Right renal pelvis (tissue), 4 donors: ENCODE measurements at places on chromosomes 12 and 14. TPM values are rescaled to one million over a fixed set of nuclear protein-coding genes. Genes with fewer than 3 reads are reported as not detected.

Gene GDF3
- 0.50 TPM for polyA plus RNA-seq

DNA sequence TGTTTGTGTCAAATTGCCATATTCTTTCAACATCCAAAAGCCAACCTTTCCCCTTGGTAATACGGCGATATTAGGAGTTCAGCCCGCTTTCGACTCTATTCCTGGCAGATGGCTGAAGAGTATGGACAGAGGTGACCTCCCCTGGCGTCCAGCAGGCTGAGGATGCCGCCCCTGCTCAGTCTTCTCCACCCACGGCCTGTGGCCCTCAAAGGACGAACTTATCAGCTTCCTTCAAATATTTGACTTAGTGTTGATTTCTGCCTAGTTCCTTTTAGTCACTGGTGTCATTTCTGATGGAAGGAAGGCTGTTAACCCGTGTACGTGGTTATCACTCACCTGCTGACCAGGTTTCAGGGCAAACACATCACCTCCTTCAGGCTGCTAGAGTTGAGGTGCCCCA lies 65.0 kb downstream of the TESC start:
- DNase-seq = no peak

- peak; percentile 44 for DNase-seq
Observed at GRCh38 chr12:53500142-53500775, 824 bp upstream of the TARBP2 start.

GRCh38 chr14:91413547-91414474 lies 3.8 kb downstream of the CCDC88C start:
- no peak for DNase-seq

Gene SLC5A8
- polyA plus RNA-seq = 31.3 TPM

Gene TRIM9
- 2.5 TPM for polyA plus RNA-seq

DNA sequence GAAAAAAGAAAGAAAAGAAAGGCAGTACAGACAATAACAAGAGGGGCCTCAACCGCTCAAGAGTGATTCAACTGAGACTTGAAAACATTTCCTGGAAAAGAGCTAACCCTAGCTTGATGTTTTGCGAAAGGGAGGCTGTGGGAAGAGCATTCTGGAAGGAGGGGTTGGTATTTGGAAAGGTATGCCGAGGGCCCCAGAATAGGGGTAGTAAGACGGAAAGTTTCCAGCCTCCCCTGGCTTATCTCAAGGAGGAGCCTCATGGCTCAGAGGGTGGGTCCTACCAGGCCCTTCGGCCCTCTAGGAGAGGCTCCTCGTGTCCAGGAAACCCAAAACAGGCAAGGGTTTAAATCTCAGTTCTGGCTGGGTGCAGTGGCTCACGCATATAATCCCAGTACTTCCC lies 8.4 kb downstream of the RNU4-2 start:
- DNase-seq = no peak

- no peak for DNase-seq
Observed at GRCh38 chr12:21800011-21800410, 25.5 kb upstream of the KCNJ8 start.

DNA sequence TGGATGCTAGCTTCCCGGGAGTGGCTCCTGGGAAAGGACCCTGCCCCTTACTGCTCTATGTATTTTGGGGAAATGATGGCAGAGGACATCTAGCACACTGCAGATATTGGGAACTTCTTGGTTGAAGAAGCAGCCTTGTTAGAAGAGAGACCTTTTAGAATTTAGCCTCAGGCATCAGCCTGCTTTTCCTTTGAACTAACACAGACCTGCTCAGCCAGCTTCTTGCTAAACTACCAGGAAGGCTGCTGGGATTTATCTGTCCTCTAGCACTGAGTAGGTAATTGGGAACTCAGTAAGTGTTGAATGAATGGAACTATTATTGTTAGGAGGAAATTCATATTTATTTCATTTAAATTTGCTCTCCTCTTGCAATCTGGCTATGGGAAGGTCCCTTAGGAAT lies 77.3 kb downstream of the DRAM1 start:
- no peak for DNase-seq

DNA sequence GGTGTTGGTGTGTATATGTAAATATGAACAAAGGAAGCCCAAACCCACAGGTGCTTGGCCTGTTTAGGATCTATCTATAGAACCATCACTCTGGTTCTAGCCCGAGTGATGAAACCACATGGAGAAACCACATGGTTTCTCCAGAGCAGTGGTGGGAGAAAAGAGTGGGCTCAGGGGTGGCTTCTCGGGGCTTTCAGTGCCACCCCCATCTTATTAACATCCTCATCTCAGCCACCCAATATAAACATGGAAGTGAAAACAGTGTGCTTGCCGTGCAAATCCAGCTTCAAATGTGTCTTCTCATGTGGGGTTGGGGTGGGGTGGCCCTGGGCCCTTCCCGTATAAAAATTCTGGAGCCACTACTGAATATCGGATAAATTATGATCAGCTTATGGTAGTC lies 109.0 kb downstream of the STAB2 start:
- no peak for DNase-seq

DNA sequence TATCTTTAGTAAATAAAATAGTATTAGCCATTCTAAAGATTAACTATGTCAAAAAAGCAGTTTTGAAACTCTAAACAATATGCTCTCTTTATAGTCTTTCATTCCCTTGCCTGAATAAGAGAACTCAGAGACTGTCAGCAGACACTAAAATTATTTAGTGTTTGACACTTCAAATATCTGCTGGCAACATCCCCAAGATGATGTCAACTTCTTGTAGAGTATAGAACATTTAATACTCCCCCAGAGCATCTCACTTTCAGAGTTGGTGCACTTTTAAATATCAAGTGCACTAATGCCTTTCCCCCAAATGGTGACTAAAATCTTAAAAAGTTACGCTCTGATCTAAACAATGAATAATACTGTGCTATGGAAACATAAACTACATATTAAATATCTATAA lies 374.9 kb downstream of the SLC6A15 start:
- no peak for DNase-seq

Gene AKAP5
- polyA plus RNA-seq = 7.9 TPM

GRCh38 chr12:113056631-113057488 lies at the start of gene DTX1:
DTX1 (plus strand) TSS chr12:113056730; CDS start chr12:113058193, 1,463 bp downstream.
- DNase-seq = no peak

DNA sequence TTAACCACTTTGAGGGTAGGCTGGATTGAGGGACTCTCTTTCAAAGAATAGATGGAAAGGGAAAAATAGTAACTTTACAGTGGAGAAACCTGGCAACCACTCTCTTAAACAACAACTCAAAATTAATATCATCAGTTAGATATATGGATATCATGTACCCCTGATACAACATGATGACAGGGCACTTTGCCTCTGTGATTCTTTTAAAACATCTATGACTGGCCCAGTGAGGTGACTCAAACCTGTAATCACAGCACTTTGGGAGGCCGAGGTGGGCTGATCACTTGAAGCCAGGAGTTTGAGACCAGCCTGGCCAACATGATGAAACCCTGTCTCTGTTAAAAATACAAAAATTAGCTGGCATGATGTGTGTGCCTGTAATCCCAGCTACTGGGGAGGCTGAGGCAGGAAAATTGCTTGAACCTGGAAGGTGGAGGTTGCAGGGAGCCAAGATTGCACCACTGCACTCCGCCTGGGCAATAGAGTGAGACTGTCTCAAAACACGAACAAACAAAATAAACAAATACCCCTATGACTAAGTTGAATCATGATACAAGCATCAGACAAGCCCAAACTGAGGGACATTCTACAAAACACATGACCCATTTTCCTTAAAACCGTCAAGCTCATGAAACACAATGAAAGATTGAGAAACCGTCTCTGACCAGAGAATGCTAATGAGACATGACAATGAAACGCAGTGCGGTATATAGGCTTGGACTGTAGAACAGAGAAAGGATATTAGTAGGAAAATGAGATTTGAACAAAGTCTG lies 26.4 kb upstream of the SLC7A8 start:
- DNase-seq = no peak

DNA sequence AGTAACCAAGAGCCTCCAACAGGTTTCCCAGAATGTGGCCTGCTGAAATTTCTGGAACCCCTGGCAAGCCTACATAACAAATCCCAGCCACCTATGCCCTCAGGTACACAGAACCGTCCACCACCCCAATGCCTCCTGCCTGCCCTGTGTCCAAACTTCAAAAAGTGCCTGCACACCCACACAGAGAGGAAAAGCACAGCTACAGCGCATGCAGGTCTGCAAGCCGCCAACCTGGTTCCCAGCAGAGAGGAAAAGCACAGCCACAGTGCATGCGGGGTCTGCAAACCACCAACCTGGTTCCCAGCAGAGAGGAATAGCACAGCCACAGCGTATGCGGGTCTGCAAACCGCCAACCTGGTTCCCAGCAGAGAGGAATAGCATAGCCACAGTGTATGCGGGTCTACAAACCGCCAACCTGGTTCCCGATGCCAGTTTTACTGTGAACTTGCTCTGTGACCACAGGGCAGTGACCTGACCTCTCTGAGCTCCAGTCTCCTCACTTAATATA lies 113.5 kb downstream of the SCARB1 start:
- no peak for DNase-seq

- no peak for DNase-seq
Observed at GRCh38 chr12:19474147-19474546, 34.9 kb downstream of the AEBP2 start.

DNA sequence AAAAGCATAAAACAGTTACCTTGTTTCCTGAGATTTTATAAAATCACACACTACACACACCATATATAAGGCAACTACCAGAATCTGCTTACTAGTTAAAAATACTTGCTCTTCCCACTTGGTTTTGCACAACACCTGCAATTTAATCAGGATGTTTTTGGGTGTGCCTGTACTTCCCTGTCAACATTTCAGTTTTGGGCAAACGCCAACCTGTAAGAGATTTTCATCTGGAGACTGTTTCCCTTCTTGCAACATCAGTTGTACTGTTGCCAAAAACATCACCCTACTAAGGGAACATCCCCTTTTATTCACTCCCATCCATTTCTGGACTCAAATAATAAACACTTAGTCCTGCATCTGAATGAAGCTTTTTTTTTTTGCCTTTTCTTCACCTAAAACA lies 172.3 kb downstream of the DUSP6 start:
- DNase-seq = peak; percentile 8

Gene GLI1
- polyA plus RNA-seq = 18.6 TPM

GRCh38 chr14:99593971-99594841 lies 9.8 kb downstream of the CCDC85C start:
- DNase-seq = no peak

DNA sequence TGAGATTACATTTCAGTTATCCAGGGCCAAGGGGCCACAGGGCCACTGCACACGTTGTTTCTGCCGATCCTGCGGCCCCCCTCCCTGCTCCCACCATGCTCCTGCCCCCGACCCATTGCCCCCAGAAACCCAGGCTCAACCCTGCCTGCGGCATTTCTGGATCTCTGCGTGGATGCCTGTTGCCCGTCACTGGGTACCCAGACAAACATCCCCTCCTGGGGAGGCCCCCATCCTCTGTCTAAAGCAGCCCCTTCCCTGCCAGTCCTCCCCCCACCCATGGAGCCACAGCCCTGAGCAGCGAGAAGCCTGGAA lies 326.4 kb upstream of the SFSWAP start:
- DNase-seq = no peak

DNA sequence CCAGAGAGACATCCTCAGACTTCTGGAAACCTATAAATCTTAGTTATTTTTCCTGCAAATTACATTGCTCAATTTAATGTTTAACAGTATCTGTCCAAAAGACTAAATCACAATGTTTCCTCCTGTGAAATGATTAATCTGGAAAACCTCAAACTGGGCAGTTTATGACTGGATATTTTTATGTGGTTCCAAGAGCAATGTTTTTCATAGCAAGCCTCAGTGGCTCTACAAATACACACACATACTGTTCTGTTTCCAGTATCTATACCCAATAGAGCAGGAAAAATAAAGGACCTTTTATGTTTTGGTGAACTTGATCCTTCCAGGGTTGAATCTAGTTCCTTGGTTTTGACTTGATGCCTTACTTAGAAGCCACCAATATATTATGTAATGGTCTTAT lies 9.2 kb downstream of the NID2 start:
- DNase-seq = no peak

- DNase-seq = no peak
Observed at GRCh38 chr14:77830692-77831091, 30.8 kb downstream of the ADCK1 start.

Gene KLRK1
- polyA plus RNA-seq = 0.60 TPM

- peak; percentile 8 for DNase-seq
Observed at GRCh38 chr12:47551426-47551851, 154.4 kb downstream of the RPAP3 start.

Gene OR10P1
- polyA plus RNA-seq = not detected

GRCh38 chr12:92275443-92276154 lies 130.0 kb upstream of the BTG1 start:
- DNase-seq = no peak

GRCh38 chr12:8655421-8655820 lies 7.2 kb downstream of the MFAP5 start:
- no peak for DNase-seq

Gene MSI1
- 19.7 TPM for polyA plus RNA-seq

DNA sequence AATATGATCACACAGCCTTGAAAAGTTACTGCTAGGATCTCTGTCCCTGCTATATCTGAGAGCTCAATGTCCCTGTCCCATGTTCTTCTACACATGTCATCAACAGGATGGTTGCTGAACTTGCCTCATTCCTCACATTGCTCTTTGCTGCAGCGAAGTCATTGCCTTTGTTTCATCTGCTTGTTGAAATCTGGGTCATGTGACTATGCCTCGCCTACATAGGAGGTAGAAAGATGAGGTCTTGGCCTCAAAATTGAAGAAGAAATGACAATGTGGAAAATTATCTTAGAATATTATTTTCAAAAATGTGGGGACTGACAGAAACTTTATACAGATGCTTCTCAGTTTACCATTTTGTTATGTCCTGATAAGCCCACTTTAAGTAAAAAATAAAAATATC lies 494.2 kb downstream of the SOX5 start:
- DNase-seq = no peak

Gene MGAT4C
- polyA plus RNA-seq = 2.5 TPM

DNA sequence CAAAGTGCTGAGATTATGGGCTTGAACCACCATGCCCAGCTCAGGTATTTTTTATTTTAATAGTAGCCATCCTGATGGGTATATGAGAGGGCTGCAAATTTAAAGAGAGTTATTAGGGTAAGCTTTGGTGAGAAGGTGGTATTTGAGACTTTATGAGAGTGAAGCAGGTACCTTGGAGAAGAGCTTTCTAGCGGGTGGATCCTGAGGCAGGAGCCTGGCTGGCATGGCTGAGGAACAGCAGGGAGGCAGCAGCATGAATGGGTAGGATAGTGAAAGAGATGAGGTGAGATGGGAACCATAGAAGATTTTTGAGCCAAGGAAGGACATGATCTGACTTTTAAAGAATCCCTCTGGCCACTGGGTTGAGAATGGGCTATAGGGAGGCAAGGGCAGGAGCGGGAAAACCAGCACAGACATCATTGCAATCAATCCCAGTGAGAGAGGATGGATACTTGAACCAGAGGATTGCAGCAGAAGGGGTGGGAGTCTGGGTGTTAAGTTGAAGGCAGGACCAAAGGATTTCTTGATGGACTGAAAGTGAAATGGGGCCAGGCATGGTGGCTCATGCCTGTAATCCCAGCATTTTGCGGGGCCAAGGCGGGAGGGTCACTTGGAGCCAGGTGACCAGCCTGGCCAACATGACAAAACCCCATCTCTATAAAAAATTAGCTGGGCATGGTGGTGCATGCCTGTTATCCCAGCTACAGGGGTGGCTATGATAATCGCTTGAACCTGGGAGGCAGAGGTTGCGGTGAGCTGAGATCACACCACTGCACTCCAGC lies 5.7 kb downstream of the SVOP start:
- no peak for DNase-seq

- DNase-seq = no peak
Observed at GRCh38 chr12:9888665-9889273, 7.5 kb downstream of the KLRF2 start.

GRCh38 chr12:126083926-126084325 lies 1018.7 kb downstream of the AACS start:
- no peak for DNase-seq

Gene RD3L
- polyA plus RNA-seq = 0.17 TPM

Gene FAM181A
- not detected for polyA plus RNA-seq
